ENCODE measurements at places on chromosomes 11 and 22.

GRCh38 chr11:76150141-76150540, 56.2 kb downstream of the WNT11 start:
- no peak for DNase-seq

DNA sequence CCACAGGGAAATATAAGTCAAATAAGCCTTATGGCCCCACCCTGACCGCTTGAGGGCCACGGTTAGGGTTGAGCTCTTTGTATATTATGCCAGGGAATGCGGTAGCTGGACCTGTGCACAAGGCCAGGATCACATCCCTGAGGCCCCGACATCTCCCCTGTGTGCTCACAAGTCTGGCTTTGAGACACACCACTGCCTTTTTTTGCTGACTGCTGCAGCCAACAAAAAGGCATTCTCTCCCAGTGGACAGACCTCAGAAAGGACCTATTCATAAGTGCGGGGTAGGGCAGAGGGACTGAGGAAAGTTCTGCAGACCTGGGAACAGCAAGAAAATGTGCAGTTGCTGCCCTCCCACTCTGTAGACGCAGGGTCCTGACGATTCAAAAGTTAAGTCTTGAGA, 3.4 kb upstream of the SIDT2 start:
- no peak for DNase-seq

DNA sequence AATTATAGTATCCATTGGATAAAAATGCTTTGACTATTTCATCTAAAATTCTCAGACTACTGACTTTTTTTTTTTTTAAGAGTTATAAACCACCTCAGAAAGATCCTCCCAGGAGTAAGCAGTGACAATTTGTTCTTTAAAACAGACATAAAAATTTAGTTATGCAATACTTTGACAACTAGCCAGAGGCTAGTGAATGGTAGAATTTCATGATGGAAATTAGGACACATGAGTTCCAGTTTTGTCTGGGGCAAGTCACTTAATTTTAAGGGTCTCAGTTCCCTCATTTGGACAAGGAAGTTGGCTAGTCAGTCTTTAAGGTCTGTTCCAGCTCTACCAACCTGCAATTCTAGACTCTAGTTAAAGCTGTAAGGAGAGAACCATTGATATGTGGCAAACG, 2.9 kb downstream of the IL18 start:
- no peak for DNase-seq

GRCh38 chr11:36153551-36153950, 135.7 kb downstream of the COMMD9 start:
- DNase-seq, result no peak

GRCh38 chr11:106446955-106447354, 369.5 kb downstream of the AASDHPPT start:
- DNase-seq, result no peak

- DNase-seq, result no peak
Measured at GRCh38 chr11:118340449-118340848, 2.1 kb downstream of the CD3D start.

GRCh38 chr22:40107244-40107643, 70.5 kb upstream of the TNRC6B start:
- DNase-seq, result no peak

DNA sequence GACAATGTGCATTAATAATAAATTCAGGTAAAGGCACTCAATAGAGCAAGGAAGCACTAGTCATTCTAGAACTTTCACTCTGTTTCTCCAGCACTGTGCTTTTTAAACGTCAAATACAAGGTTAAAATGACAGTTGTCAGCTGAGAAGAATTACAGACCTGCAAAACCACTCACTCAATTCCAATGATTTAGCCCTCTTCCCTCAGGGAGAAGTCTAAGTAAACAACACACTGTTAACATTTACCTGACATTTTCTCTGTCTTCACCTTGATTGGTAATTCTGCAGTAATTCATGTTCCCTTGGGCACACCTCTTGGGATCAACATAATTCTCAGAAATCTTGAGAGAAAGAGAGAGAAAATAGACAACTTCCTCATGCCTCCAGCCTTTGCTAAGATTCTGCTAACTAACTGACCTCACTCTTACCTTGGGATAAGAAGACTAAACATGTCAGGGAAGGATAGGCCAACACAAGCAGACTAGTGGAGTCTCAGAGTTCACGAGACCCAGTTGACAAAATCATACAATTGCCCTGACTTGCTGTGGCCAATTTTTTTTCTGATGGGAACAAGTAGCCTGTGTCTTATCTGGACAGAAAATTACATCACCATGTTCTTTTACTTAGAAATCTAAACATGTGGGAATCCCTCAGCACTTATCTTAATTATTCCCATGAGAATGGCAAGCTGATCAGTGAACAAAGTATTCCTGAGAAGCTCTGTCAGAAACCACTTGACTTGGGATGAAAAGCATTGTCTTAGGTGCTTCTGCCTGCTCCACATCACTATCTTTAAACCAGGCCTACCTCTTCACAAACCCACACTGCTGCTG, 516.8 kb upstream of the FAT3 start:
- DNase-seq, result no peak

DNA sequence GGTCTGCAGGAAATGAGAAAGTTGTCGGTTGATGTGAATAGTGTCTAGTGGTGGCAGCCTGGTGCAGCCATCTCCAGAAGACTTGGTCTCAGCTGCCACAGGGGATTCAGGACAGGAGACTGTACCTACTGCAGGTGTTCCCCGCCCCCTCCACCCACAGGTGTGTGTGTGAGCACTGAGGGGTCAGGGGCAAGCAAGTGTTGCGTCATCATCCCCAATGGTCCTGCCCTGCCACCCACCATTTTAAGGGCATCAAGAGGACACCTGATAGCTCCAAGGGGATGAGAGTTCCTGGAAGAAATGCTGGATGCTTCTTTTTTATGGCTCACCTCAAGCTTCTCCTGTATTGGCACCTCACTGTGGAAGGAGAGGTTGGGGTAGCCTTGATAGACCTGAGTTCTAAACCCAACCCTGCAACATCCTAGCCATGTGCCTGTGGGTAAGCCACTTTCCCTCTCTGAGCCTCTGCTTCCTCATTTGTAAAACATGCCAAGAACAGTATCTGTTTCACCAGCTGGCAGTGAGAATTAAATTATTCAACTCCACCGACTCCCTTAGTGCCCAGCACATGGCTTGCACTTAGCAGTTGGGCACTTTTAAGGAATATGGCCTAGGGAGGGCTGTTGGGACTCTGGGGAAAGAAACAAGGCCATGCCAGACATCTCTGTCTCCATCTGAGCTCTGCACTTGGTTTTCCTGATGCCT, 6.1 kb downstream of the C11orf91 start:
- no peak for DNase-seq

DNA sequence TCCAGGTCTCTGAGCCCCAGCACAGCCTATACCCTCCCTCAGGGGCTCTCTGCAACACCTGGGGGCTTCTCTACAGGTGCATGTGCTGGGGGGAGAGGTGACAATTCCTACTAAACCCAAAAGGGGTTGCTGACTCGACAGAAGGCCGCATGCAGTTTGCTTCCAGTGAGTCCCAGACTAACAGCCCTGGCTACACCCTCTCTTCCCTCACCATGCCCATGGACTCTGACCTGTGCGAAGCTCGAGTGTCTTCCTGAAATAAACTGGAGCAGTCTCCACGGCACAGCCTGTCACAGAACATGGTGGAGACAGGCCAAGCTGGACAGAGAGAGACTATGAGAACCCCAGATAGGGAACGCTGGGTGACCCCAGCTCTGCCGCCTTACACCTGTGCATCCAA, 16.6 kb downstream of the PLEKHA7 start:
- DNase-seq, result no peak

DNA sequence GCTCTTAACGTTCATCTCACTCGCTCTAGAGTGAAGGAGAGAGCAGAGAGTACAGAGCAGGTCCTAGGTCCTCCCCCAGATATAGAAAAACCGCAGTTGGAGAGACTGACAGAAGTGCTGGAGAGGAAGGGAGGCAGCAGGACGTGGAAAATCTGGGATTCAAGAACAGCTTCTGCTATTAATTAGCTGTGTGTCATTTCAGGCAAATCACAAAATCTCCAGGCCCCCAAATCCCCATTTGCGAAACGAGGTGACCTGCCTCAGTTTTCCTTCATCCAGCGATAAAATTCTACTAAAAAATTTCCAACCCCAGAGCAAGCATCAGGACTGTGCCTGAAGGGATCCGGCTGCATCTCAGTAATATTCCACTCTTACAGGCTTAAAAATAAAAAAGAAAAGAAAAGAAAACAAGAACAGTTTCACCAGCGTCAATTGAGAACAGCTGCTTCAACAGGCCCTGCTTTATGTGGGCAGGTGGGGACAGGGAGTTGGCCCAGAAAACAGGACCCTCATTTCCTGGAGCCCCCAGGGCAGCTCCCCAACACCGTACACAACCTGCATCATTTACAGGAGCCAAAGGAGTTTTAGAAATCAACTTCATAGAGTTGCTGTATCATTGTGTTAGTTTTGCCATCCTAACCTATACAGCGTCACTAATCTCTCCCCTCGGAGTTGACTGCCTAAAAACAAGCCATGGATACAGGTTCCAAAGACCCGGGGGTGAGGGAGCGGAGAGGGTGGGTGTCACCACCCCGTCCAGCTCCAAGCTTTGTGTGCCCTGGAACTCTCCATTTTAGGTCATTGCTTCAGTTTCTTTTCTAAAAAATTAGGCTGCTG, 2.3 kb upstream of the MALAT1 start:
- peak; percentile 69 for DNase-seq

GRCh38 chr22:17359501-17359900, 9.8 kb upstream of the CECR2 start:
- no peak for DNase-seq

DNA sequence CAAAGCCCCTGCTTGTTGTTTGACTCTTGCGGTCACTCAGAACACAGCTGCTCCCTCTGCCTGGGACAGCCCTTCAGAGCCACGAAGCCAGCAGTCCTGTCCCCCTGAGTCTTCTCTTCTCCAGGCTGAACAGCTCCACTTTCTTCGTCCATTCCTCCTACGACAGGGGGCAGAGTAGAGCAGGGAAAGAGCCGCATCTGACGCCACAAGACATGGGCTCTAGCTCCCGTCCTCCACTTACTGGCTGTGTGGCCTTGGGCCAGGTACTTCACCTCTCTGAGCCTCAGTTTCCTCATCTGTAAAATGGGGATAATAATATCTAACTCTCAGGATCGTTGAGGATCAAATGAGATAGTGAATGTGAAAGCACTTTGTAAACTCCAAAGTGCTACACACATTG, 29.9 kb downstream of the CHRDL2 start:
- no peak for DNase-seq

DNA sequence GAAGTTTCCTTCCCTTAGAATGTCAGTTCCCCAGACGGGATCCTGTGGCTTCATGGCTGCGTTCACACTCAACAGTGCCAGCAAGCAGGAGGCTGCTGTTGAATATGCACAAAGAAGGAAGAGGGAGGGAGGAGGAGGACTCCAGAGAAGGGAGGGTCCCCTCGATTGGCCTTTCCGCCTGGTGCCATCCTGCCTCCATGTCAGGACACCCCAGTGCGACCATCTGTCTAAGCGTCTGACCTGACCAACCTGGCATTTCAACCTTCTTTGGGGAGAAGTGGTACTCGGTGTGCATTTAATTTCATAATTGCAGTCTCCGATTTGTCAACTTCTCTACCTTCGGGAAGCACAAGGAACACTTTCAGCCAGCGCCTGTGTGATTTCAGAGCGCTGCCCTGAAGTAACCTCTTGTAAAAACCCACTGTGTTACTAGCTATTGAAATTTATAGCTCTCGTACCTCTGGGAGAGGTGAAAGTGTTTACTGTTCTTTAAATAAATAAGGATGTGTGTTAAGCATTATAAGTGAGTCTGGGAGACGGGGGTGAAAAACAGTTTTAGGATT, 1491.9 kb downstream of the TBC1D22A start:
- no peak for DNase-seq

- no peak for DNase-seq
Measured at GRCh38 chr11:70064726-70065317, 13.3 kb upstream of the ANO1 start.

- DNase-seq, result no peak
Measured at GRCh38 chr11:121372671-121373429, 79.3 kb upstream of the SORL1 start.

DNA sequence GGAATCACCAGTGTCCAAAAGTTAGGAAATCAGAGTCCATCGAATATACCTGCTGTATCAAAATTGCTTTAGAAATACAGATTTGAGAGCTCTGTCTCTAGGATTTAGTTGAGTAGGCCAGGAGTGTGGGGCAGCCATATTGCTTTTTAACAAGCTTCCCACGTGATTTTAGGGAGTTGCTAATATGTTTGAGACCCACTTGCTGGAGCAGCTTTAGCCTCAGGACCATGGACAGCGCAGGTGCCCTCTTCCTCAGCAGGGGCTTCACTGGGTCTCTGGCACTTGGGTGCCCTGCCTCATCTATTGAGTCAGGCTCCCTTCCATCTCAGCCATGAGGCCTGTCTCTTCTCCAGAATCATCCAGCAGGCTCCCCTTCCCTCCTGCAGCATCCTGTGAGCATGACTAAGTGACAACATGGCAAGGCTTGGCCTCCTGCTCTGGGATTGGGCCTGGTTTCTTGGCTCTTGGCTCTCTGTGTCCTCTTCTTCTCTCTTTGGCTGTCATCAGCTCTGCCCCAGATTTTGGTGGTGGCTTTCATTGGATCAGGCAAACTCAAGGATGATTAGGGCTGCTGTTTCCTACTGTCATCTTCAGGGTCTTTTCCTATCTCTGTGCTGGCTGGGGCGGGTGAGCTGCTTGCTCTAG, 70.0 kb downstream of the SGSM1 start:
- peak; percentile 54 for DNase-seq

GRCh38 chr11:1116666-1117390, 40.9 kb upstream of the MUC5AC start:
- DNase-seq, result peak; percentile 20

GRCh38 chr11:13140028-13140870, 131.1 kb downstream of the RASSF10 start:
- DNase-seq, result peak; percentile 44

DNA sequence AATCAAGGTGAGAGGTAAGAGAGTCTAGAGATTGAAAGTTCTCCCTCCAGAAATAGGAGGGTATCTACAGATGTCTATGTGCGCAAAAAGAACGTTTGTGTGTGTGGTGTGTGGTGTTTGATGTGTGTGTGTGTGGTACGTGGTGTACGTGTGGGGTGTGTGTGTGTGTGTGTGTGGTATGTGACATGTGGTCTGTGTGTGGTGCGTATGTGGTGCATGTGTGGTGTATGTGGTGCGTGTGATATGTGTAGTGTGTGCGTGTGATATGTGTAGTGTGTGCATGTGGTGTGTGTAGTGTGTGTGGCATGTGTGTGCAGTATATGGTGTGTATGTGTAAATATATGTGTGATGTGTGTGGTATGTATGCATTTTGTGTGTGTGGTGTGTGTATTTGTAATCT, 73.0 kb upstream of the LRRC4C start:
- no peak for DNase-seq

- no peak for DNase-seq
Measured at GRCh38 chr22:38753948-38754750, 1.6 kb downstream of the SUN2 start.

DNA sequence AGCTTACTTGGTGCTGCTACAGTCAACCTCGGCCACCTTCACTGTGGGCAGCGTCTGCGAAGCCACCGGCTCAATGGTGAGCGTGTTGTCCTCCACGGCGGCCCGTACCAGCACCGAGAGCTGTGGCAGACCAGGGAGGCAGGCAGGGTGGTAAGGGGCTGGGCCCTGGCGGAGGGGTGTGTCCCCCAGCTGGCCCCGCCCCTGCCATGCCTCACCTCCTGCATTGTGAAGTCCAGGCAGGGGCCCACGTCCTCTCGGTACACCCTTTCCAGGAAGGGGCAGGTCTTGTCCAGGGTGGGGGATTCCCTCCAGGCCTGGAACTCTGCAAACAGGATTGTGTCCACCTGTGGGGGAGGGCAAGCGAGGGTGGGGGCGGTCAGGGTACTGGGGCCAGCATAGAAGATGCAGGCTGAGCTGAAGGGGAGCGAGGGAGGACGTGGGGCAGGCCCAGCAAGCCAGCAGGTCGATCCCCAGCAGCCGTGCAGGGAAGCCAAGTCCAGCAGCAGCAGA, 12.8 kb downstream of the RAB3IL1 start:
- no peak for DNase-seq

Data from right forelimb (tissue), 1 donor.